Kidney (tissue), 22 donors: ENCODE measurements at places on chromosomes 1 and 21. TPM values are rescaled to one million over a fixed set of nuclear protein-coding genes. Genes with fewer than 3 reads are reported as not detected.

- no peaks in the 10 kb centered on the region for H3K27me3 ChIP-seq
- no peak overlapping the region for H3K27ac ChIP-seq
- H3K4me3 ChIP-seq = peak overlapping the region; percentile 31
- no peaks in the 10 kb centered on the region for H3K4me1 ChIP-seq
These were observed 1.0 kb downstream of the C1orf115 start for GRCh38 chr1:220691053-220691684.

DNA sequence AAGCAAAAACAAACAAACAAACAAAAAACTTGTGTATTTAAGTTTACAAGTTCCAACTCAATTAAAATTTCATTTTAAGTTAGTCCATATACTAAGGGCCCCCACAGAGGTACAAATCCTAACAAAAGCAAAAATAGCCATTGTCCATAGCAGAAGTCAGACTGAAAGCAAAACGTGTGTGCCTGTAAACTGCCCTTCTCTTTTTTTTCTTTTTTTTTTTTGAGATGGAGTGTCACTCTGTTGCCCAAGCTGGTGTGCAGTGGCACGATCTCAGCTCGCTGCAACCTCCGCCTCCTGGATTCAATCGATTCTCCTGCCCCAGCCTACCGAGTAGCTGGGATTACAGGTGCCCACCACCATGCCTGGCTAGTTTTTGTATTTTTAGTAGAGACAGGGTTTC lies 11.6 kb upstream of the IFNGR2 start:
- H3K27me3 ChIP-seq = no peaks in the 10 kb centered on the region
- no peak overlapping the region for H3K4me3 ChIP-seq
- no peaks in the 10 kb centered on the region for H3K36me3 ChIP-seq
- H3K4me1 ChIP-seq = no peaks in the 10 kb centered on the region

- no peak overlapping the region for H3K4me3 ChIP-seq
- no peaks in the 10 kb centered on the region for H3K27me3 ChIP-seq
- H3K36me3 ChIP-seq = no peaks in the 10 kb centered on the region
- peaks cover 45% of the 10 kb centered on the region for H3K4me1 ChIP-seq
These were observed 29.8 kb downstream of the MAPKAPK2 start for GRCh38 chr1:206714331-206715058.

GRCh38 chr1:42221456-42221855 lies 56.9 kb upstream of the GUCA2A start:
- H3K36me3 ChIP-seq = no peaks in the 10 kb centered on the region
- H3K4me3 ChIP-seq = no peak overlapping the region
- no peaks in the 10 kb centered on the region for H3K4me1 ChIP-seq

GRCh38 chr1:161986328-161986727 lies 37.3 kb downstream of the OLFML2B start:
- no peak overlapping the region for H3K4me3 ChIP-seq
- no peaks in the 10 kb centered on the region for H3K4me1 ChIP-seq
- H3K27ac ChIP-seq = no peak overlapping the region
- no peaks in the 10 kb centered on the region for H3K27me3 ChIP-seq
- no peak for DNase-seq

- H3K4me3 ChIP-seq = no peak overlapping the region
- H3K4me1 ChIP-seq = no peaks in the 10 kb centered on the region
- no peaks in the 10 kb centered on the region for H3K27me3 ChIP-seq
These were observed 9.3 kb downstream of the LEPR start for GRCh38 chr1:65429806-65430205.

DNA sequence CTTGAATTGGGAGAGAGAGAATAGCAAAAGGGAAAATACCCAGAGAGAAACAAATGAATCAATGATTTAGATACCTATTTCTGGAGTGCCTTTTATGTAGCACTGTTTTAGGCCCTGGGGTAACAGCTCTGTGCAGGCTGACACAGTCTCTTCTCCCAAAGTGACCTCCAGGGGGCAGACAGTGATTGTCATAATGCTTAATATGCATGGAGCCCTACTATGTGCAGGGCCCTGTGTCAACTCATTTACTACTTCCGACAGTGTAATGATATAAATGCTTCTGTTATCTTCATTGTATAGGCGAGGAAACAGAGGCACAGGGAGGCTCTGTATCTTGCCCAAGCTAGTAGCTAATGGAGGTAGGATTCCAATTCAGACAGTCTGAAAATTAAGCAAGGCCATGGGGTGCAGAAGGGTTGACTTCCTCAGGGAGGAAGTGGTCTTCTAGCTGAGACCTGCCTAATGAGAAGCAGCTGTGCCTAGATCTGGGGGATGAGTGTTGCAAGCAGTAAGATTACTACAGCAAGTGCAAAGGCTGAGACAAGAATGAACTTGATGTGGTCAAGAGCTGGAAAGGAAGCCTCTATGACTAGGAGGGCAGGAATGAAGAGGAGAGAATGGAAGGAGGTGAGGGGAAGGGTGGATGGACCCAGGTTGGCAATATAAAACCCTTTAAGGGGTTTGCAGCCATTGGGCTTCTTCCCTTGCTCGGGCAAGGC lies 16.2 kb upstream of the SERINC2 start:
- H3K27me3 ChIP-seq = no peaks in the 10 kb centered on the region
- no peak overlapping the region for H3K27ac ChIP-seq
- DNase-seq = no peak
- H3K4me3 ChIP-seq = no peak overlapping the region

DNA sequence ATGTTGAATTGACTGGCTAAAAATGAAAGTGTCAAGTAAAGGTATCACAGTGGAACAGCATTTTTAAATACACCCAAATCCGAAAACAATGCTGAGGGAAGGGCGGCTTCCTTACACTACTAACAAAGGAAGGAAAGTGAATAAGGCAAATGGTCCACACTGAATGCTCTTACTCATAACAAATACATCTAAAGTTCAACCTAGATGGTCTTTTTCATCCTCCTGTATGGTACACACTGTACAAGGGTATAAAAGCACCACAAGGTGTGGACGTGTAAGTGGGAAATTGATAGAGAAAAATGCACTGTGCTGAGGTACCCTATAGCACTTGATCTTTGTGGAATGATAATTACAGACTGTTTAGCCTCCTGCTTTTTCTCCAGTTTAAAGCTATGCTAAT lies 7.1 kb upstream of the PALMD start:
- H3K27me3 ChIP-seq = no peaks in the 10 kb centered on the region
- H3K4me1 ChIP-seq = no peaks in the 10 kb centered on the region
- no peak overlapping the region for H3K4me3 ChIP-seq
- no peak overlapping the region for H3K27ac ChIP-seq

- no peak for DNase-seq
- H3K4me1 ChIP-seq = no peaks in the 10 kb centered on the region
- H3K27me3 ChIP-seq = no peaks in the 10 kb centered on the region
- no peak overlapping the region for H3K4me3 ChIP-seq
- H3K27ac ChIP-seq = no peak overlapping the region
- no peaks in the 10 kb centered on the region for H3K36me3 ChIP-seq
These were observed 73.3 kb downstream of the MDM4 start for GRCh38 chr1:204589409-204590038.

DNA sequence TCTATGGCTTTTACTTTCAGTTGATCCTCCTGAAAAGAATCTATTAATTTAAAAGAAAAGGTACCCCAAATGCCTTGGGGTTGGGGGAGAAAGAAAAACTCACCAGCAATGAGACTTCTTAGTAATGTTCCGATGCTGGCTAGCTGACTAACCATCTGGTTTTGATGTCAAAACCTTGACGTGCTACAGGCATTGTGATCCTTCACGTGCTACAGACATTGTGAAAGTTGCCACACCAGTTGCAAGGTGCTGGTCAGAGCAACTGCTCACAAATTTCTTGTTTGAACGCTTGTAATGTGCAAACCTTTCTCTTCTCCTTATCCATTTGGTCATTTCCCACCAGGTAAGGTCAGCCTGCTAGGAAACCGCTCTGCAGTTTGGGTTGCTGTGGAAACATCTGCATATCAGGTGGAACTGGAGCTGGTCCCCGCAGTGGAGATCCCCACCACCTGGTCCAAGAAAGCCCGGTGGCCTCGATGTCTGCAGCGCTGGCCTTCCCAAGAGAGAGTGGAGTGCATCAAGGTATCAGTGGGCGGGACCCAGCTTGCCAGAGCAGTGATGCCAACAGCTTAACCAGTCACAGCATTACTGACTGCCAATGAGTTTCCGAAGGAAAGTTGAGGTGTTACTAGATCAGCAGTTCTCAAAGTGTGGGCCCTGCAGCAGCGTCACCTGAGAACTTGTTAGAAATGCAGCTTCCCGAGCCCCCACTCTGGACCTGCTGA lies 16.1 kb downstream of the MAB21L3 start:
- peak; percentile 65 for DNase-seq
- no peak overlapping the region for H3K4me3 ChIP-seq
- no peaks in the 10 kb centered on the region for H3K27me3 ChIP-seq
- H3K36me3 ChIP-seq = no peaks in the 10 kb centered on the region
- H3K27ac ChIP-seq = no peak overlapping the region

- H3K27ac ChIP-seq = no peak overlapping the region
- DNase-seq = no peak
- no peaks in the 10 kb centered on the region for H3K27me3 ChIP-seq
- H3K36me3 ChIP-seq = no peaks in the 10 kb centered on the region
- no peak overlapping the region for H3K4me3 ChIP-seq
- no peaks in the 10 kb centered on the region for H3K4me1 ChIP-seq
These were observed 581.0 kb downstream of the AJAP1 start for GRCh38 chr1:5235355-5235899.

GRCh38 chr1:204961765-204962419 lies 81.1 kb upstream of the CNTN2 start:
- H3K4me3 ChIP-seq = no peak overlapping the region
- no peak for DNase-seq
- no peak overlapping the region for H3K27ac ChIP-seq

The SRGAP2C gene
- 29.1 TPM for total RNA-seq

The RGS8 gene
- not detected for total RNA-seq

The ACTL8 gene
- total RNA-seq = not detected

The NR5A2 gene
- total RNA-seq = 6.3 TPM
